Activated naive CD4-positive, alpha-beta T cell (primary cell): ENCODE measurements at places on chromosomes 3 and 15.

DNA sequence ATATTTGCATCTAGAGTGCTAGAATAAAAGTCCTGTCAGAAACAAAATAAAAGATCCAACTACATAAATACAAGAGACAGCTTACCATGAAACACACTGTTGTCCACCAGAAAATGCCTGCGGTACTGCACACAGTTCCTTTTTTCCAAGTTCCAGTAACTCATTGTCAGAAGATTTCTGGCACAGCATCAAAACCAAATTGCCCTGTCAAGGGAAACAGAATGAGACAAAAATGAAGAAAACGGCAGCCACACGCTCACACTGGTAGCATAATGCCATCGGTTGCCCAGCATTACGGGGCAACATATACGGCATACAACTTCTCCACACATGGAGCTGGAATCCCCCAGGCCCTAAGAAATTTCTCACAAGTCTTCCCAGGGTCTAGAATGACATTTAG, 40.8 kb downstream of the PLCH1 start:
- DNase-seq = no peak

DNA sequence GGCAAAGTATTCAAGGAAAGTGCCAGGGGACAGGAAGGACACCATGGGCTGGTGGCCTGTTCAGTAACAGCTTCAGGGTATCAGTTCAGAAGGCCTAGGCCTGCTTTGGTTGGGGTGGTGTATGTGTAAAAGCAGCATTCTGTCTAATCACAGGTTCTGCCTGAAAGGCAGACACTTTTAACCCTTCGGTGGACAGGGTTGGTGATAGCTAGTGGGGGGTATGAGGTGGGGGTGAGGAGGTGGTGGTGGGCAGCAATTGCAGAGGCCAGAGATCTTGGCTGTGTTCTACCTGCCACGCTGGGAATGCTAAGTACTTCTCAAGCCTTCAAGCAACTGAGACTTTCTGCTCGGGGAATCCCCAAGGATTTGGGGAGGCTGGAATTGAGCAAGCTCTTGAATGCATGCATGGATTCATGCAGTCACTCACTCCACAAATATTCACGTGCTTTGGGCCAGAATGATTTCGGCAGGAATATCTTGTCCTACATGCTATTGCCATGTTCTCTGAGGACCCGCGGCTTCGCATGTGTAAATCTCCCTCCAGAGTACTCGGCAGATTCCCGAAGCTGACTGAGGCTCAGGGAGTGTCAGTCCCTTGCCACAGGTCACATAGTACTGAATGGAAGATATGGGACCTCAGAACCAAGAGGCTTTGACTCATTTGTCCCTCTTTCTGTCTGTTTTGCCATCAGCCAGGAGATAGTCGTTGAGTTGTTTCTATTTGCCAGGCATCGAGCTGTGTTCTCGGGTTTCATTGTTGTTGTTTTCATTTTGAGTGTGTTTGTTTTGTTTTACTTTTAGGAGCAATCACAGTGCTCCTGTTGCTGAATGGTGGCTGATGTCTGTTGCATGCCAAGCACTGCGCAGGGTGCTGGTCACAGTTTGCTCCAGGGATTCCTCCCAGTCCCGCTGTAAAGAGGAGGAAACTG, 65.5 kb downstream of the SMAD3 start:
- DNase-seq = no peak

- no peak for DNase-seq
Measured at GRCh38 chr15:89112341-89112971, 24.2 kb downstream of the ABHD2 start.

DNA sequence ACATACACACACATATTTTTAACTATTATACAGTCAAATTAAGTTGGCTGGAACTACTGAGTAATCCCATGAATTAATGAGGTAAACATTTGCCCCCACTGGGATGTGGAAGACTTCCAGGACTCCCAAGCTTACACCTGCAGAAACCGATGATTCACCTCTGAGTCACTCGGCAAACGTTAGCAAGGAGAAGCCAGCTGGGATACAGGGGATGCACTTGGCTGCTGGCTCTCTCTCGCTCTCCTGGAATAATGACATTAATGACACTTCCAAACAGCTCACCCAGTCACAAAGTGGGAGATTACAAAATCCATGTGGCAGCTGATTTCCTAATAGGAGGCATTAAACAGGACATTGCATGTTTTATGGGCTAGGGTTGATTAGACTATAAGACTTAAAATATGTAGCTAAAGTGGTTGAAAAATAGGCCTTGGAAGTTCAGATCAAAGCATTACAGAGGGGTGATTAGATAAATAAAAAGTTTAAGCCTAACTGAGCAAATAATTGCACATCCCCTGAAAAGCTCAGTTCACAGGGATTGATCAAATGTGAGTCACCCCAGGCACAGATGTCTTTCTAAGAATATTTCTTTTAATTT, 500.9 kb downstream of the SOX2 start:
- no peak for DNase-seq

- DNase-seq = no peak
Measured at GRCh38 chr15:101118615-101119014, 133.2 kb downstream of the CHSY1 start.

DNA sequence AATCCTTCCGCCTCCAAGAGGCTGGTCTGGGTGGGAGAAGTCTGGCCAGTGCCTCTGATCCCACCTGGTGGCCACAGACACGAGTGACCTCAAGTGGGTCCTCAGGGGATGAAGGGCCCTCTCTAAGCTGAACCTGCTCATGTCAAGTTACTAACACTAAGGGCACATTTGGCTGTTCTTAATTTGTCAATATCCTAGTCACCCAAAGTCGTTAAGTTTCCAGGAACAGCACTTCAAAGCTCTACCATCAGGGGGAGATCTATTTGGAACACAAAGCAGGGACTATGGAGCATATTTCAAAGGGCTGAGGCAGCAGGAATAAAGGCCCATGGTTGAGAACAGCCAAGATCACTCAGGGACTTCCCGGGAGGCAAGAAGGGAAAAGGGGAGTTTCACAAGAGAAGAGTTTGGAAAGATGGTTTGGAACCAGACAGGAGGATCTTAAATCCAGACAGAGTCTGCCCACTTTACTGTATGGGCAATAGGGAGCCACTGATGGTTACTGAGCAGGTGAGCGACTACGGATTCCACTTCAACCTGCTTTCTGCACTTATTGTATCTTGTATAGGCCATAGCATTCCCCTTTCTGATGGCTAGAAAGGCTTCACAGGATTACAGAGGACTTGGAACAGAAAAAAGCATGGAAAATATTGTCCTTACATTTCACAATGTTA, 13.7 kb downstream of the OXTR start:
- no peak for DNase-seq
